Femur (tissue), 1 donor: ENCODE measurements at places on chromosomes 12 and 14.

- DNase-seq: no peak
Observed at GRCh38 chr14:46063872-46064271, 587.7 kb downstream of the RPL10L start.

DNA sequence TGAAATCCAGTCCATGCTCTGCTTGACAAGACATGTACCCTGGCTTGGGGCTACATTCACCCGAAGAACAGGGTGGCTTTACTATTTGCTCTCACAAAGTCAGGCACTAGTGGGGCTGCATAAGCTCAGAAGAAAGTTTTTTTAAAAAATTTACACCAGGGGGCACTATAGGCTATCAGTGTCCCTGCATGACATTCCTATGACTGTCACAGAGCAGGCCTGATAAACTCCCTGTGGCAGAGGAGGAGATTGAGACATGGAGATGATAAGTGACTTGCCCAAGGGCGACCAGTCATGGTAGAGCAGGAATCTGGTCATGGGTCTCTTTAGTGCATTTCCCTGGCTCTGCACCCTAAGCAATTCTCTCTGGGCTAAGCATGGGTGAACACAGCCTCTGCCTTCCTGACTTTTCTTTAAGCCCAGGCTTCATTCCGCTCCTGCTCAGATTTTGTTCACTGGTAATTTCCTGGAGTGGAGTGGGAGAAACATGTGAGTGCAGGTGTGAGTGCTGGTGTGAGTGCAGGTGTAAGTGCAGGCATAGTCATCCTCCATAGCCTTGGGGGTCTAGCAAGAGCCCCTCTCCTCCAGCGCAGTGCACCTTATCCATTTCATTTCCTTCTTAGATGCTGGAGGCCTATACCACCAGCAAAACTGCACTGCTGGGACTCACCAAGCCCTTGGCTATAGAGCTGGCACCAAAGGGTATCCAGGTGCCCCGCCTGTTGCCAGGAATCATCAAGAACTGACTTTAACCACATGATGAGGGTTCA is 91.6 kb downstream of the DHRS2 start:
- DNase-seq: no peak

GRCh38 chr14:102928412-102929240 is 6.2 kb downstream of the AMN start:
- peak; percentile 81 for DNase-seq

DNA sequence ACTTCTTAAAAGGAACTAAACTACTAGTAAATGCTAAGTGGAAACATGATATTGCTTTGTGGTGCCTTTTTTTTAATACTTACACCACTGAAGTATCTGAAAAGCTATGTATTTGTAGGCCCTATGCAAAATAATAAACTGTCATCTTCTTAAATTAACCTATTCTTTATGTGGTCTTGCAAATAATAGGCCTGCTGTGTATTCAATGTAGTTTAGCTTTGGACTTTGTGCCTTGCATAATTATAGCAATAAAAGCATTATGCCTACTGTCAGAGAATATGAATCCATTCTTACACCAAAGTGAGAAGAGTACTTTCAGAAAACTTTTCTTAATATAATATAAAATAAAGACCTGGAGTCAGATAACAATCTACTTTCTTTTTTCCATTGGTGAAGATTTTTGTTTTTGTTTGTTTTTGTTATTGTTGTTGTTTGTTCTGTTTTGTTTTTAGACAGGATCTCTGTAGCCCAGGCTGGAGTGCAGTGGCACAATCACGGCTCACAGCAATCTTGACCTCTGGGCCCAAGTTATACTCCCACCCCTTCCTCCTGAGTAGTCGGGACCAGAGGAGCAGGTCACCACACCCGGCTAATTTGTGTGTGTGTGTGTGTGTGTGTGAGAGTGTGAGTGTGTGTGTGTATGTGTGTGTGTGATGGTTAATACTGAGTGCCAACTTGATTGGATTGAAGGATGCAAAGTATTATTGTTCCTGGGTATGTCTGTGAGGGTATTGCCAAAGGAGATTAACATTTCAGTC is 213.8 kb downstream of the SLC6A15 start:
- no peak for DNase-seq

- DNase-seq: peak; percentile 86
Observed at GRCh38 chr14:104650057-104650980, 39.1 kb upstream of the INF2 start.

DNA sequence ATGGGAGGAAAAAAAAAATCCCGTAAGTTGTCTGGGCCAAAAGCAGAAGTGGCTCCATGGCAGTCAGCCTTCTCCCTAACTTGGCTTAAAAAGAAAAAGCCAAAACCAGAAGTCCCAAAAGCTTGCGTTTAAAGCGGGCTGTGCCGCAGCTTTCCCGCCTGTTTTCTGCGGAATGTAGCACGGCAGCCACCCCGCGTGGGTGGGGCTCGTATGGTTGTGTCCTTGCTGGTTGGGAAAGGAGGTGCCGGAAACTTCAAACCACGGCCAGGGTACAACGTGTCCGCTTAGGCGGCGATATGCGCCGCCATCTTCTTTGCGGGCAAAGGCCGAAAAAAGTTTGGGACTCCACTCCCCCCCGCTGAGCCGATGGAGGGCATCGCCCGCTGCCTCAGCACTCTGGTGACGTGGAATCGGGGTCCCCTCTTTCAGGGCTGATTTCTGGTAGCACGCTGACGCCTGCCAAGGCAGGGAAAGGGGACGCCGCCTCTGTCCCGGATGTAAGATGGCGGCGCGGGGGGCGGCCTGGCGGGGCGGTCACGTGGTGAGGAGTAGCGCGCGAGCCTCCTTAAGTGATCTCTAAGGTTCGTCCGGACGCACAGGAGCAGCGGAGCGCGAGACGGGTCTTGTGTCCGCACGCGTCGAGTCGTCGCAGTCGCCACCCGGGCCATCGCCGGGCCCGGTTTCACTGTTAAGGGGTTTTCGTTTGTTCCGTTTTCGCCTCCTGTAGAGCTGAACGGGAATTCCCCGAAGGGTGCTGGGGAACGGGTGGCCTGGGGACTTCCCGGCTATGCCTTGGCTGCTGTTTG is 135.8 kb downstream of the MON2 start:
- peak; percentile 94 for DNase-seq

DNA sequence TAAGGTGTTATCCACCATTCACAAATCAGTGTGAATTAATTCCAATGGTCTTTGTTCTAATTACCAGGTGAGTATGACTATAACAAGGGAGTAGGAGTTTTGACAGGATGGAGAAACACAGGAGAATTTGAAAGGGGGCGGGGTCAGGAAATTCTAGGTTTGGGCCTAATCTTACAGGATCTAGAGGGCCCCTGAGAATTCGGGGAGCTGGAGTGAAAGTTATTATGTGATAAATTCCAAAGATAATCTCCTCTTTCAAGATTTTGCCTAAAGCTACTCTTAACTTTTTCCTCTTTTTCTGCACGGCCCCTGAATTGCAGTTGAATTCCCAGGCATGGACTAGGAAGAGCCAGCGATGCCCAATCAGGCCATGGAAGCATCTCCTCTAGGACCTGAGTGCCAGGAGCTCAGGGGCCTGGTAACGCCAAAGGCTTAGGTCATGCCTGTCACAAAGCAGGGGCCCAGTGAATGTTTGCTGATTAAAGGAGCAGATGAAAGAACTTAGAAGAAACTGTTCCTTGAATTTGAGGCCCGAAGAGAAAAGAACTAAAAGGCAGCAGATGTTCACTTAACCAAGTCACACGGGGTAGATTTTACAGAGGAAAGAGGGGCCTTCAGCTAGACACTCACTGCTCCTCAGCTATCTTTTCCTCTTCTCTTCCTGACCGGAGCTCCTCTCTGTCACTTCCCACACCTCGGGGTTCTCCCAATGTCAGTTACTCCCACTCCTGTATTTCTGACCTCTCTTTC is 195.5 kb downstream of the PPM1H start:
- no peak for DNase-seq

- DNase-seq: no peak
Observed at GRCh38 chr14:39762576-39763401, 330.6 kb upstream of the FBXO33 start.

DNA sequence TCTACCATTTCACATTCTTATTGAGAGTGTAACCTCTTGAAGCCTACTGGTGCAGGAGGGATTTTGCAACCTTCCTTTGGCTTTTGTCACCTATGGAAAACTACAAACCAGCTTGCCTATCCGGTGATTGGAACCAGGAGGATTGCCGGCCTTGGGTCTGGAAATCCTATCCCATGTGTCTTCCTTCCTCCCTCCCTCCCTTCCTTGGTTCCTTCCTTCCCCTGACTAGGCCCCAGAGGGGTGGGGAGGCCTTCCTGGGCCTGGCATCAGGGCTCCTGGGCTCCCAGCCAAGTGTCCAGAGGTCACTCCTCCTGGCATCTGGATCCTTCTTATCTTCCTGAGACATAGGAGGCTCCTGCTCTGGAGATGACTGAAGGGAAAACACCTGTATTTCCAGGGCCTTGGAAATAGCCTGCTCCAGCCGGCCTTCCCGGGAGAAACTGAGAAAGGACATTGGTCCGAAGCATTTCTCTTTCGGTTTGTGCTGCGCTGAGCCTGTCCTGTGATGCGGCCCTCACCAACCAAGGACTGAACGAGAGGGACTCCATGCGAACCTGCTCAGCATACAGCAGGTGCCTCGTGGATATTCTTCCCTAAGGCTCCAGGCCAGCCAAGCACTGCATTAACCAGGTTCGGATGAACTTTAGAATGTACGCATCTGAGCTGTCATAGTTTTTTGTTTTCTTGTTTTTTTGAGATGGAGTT is 43.4 kb downstream of the PSMA6 start:
- no peak for DNase-seq

DNA sequence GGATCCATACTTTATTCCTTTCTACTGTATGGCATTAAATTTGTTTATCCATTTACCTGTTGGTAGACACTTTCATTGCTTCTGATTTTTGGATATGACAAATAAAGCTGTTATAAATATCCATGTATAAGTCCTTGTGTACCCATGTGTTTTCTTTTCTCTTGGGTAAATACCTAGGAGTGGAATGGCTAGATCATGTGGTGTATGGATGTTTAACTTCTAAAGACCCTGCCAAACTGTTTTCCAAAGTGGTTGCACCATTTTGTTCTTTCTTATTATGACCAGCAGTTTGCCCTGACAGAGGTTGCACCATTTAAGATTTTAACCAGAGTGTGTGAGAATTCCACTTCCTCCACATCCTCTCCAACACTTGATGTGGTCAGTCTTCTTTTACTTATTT is 6.0 kb upstream of the DAZAP2 start:
- no peak for DNase-seq

- no peak for DNase-seq
Observed at GRCh38 chr12:76746516-76746915, 17.4 kb upstream of the ZDHHC17 start.

DNA sequence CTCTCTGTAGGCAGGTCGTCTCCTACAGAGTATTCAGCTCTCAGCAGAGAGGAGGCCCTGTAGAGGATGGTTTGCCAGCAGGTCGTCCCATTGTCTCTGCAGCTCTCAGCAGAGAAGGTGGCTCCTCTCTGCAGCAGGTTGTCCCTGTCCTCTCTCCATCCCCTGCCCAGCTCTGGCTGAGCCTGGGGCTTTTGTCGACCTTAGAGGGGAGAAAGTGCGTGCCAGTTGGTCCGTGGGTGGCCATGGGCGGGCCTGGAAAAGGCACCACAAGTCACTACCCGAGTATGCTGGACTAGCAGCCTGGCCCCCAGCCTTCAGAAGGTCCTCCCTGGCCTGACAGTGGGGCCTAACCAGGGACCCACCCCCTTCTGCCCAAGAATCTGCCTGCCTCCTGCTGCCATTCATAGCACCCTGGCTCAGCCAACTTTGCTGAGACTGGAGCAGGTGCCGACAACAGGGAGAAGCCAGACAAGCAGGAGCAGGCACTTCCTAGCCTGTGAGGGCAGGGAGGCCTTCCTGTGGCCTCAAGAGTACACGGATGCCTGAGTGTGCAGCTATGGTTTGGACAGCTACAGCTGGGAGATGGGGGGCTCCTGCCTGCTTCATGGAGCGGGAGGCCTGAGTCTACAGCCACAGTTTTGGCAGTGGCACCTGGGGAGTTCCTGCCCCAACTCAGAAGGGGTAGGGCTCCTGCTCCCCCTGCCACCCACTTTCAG is 59.7 kb upstream of the KCNH3 start:
- no peak for DNase-seq

GRCh38 chr14:52833891-52834290 is 42.5 kb upstream of the GNPNAT1 start:
- no peak for DNase-seq

- DNase-seq: no peak
Observed at GRCh38 chr12:70484464-70484863, 118.4 kb downstream of the KCNMB4 start.

DNA sequence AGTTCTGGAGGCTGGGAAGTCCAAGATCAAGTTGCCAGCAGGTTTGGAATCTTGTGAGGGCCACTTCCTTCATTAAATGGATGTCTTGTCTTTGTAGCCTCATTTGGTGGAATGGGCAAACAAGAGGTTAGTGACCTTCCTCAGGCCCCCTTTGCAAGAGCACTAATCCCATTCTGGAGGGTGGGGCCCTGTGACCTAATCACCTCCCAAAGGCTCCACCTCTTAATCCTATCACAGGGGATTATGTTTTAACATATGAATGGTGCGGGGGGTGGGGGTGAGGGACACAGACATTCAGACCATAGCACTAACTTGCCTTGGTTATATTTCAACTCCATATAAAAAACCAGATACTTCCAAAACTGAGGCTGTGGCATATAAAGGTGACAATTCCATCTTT is 59.9 kb upstream of the PPP4R3A start:
- DNase-seq: no peak

GRCh38 chr12:22551624-22552023 is 7.3 kb upstream of the C2CD5 start:
- DNase-seq: no peak

GRCh38 chr12:83808591-83808990 is 1104.0 kb downstream of the SLC6A15 start:
- no peak for DNase-seq

- DNase-seq: peak; percentile 95
Observed at GRCh38 chr12:70242695-70243509, at the start of gene CNOT2. CNOT2 (plus strand) TSS chr12:70243433; CDS start chr12:70278227, 34,794 bp downstream.

DNA sequence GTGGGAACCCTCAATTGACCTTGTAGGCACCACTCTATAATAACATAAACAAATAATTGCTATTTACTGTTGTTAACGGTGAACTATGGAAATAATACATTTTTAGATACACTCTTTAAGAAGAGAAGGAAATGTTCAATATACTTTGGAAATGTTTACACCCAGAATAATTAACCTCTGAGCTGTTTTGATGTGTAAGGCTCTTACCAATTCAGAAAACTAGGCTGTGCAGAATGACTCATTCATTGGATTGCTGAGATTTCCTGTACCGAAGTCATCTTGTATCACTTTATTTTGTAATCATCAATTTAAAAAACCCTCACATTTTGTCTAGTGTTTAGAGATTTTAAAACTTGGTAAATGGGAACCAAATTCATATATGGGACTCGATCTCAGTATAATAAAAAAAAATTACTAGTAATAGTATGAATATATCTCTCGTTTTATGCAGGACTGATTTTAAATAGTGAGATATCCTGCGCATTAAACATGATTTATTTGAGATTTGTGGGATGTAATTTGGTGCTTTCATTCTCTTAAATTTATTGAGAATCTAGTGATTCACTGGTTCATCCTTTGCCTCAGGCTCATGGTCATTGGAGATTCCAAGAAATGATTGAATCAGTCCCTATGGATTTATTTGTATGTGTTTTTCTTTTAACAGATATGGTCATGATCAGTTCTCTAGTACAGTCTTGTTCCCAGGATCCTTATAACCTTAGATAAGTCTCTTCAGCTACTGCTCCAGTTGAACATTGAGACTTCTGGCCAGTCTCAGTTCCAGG is 3.9 kb downstream of the SAMD4A start:
- no peak for DNase-seq

- DNase-seq: no peak
Observed at GRCh38 chr12:131803961-131804521, 24.2 kb upstream of the MMP17 start.
